Fibroblast of upper back skin (primary cell): ENCODE measurements at places on chromosomes 13 and 19.
A peak's percentile ranks its signal among the peaks of the same experiment; 100 is the strongest.

GRCh38 chr13:23671377-23671776 is 101.2 kb downstream of the TNFRSF19 start:
- DNase-seq = peak; percentile 69

DNA sequence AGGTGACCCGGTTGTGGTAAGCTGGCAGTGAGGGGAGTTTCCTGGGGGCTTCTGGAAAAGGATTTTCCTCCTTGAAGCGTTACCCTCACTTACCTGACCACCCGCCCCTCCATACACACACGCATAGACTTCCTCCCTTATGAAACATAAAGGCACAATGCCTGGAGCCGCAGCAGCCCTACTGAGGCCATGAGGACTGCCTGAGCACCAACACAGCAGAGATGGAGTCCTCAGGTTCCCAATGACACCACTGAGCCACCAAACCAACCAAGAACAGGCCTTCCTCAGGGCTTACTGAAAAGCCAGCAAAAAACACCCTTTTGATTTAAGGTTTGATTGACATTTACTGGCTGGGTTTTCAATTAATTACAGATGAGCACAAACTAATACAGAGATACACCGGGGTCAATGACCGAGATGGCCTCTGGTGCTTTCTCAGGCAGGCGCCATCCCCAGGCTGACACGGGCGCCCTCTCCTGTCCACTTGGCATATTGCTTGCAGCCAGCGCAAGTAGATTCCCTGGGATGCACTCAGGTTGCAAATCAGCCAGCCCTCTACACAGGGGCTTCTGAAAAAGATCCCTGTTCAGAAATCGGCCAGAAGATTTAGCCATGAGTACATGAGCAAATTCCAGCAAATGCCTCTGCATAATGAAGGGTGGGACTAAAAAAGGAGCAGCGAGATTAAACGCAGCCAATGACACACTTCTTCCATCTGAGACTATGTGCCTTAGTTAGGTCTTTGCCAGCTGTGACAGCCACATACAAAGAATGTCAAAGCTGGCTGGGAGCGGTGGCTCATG is 14.8 kb downstream of the OPA3 start:
- DNase-seq = peak; percentile 23

DNA sequence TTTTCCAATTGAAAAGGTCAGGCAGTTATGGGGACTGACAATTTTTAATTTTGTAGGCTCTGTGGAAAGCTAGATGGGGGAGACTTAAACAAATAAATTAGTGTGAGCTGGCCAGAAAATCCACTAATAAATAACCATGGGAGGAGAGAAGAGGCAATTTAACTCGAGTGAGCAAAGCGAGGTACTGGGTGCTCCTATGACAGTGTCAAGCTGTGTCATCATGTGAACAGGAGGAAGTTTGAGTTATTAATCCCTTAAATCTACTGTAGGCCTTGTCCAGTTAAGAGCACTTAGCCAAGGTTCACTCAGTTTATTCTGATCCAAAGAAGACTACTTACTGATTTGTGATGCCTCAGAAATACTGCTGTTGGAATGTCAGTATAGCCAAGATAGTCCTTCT is 122.8 kb downstream of the OXGR1 start:
- no peak for DNase-seq

- no peak for DNase-seq
Measured at GRCh38 chr19:282501-282900, 8.7 kb downstream of the PLPP2 start.

DNA sequence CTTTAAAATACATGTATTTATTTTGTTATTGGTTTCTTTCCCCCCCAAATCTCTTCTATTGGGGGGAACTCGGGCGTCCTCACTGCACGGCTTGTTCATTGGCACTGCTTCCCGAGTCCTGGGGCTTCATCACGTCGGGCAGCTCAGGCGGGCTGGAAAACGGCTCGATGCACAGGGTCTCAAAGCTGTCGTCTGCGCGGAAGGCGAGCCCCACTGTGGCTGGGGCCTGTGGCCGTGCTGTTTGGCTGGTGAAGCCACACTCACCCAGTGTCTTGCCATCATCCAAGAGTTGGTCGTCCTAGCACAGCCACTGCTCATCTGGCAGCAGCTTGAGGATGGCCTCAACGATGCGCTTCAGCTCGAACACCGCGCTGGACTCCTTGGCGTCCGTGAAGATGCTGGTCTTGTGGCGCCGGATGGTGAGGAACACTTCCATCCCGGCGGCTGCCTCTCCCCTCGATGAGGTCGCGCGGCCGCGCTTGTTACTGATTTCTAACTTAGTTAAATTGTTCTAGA is 6.0 kb upstream of the ATP8A2 start:
- DNase-seq = no peak

DNA sequence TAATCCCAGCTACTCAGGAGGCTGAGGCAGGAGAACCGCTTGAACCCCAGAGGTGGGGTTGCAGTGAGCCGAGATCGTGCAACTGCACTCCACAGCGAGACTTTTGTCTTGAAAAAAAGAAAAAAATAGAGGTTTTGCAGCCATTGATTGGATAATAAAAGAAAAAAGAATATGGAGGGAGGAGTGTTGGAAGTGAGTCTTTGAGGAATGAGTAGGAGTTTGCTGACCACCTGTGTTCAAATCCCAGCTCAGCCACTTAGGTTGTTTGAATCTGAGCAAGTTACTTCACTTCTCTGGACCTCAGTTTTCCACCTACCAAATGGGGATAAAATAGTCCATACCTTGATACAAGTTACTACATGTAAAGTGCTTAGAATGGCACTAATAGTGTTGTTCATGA is 6.2 kb downstream of the NRTN start:
- no peak for DNase-seq
